ENCODE measurements at places on chromosomes 2 and 18. TPM values are rescaled to one million over a fixed set of nuclear protein-coding genes. Genes with fewer than 3 reads are reported as not detected.

The CYP26B1 gene
- total RNA-seq, result 3.1 TPM

The CDKL4 gene
- total RNA-seq, result 10.1 TPM

The REG3G gene
- not detected for total RNA-seq

DNA sequence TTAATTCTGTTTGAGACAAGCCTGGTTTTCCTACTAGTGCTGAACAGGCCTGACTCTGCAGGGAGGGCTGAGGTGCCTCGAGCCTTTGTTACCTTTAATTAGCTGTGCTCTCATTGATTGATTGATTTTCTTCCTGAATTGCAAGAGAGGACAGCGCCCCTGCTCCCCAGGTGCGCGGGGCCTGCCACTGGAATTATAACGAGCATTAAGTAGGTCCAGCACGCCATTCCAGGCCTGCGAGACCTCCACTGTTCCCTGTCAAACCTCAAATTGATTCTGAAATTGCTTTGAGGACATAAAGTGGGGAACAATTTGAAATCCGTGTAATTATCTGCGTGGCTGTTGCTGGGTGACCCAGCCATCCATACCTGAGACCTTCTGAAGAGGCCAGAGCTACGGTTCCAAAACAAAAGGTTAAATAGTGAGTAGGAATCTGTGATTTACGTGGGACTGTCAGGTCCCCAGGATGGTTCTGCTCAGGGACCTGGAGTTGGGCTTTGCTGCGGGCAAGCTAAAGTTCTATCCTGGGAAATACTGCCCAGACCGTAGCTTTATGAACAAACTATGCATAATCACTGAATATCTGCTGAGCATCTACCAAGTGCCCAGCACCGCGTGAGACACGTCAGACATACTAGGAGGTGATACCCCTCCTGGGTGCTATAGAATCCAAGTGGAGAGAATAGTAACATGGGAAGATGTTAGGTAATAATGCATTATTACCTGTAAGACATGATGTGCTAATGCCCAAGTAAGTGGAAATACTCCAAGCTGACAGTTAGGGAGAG lies 104.1 kb downstream of the ZBTB7C start:
- no peak for DNase-seq

DNA sequence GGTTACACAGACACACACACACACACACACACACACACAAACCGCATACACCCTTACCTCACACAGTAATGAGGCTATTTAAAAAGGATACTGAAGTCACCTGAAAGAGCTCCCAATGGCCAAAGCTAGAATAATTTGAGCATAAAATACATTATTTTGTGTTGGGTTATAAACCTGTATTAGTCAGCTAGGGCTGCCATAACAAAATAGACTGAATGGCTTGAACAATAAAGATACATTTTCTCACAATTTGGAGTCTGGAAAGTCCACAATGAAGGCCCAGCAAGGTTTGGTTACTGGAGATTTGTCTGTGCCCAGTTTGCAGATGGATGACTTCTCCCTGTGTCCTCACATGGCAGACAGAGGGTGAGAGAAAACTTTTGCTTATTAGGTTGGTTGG lies 605.4 kb upstream of the REG3G start:
- no peak for DNase-seq

GRCh38 chr2:23574919-23575654 lies 190.1 kb downstream of the KLHL29 start:
- no peak for DNase-seq

- DNase-seq, result no peak
Observed at GRCh38 chr2:175414191-175414881, 232.8 kb upstream of the ATP5MC3 start.

Data from occipital lobe (tissue), 3 donors.